Amniotic stem cell (primary cell): ENCODE measurements at places on chromosomes 4 and X.
A peak's percentile ranks its signal among the peaks of the same experiment; 100 is the strongest.

GRCh38 chrX:136250191-136251040, 784 bp downstream of the MAP7D3 start:
- no peak for DNase-seq

GRCh38 chr4:1260418-1261106, 11.6 kb upstream of the CTBP1 start:
- DNase-seq = no peak

DNA sequence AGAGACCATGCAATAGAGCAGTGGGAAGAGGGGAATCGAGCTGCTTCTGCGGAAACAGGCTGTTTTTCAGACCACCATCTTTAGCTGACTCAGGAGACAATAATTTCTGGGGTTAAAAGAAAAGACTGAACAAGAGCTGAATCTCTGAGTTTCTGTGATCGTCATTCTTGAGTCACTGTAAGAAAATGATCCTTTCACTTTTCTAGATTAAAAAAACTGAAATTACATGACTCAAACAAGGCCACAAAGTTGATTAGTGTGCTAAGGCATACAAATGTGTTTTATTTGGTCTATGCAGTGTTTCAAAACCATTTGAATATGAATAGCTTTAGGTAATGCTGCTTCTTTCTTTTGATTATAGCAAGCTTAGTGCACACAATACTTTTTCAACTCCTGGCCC, 194.4 kb upstream of the RPL34 start:
- peak; percentile 43 for DNase-seq

DNA sequence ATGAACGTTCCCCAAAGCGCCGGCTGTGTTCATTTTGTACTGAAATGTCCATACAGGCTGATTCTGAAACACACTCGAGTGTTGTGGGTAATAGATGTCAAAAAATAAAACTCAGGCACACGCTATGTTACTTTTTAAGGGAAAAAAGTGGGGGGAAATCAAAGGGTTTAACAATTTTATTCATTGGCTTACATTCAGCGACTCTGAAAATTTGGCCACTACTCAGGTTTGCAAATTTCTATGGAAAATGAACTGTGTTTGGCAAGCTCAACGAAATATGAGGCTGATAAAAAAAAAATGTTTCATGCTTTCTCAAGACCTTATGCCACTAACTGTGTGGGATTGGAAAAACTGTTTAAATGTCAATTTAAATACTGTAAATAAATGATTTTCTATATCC, 18.5 kb downstream of the AMELX start:
- no peak for DNase-seq

- DNase-seq = no peak
Observed at GRCh38 chr4:186563761-186564160, 8.4 kb upstream of the MTNR1A start.

- no peak for DNase-seq
Observed at GRCh38 chrX:31200430-31200829, 128.6 kb upstream of the FTHL17 start.

DNA sequence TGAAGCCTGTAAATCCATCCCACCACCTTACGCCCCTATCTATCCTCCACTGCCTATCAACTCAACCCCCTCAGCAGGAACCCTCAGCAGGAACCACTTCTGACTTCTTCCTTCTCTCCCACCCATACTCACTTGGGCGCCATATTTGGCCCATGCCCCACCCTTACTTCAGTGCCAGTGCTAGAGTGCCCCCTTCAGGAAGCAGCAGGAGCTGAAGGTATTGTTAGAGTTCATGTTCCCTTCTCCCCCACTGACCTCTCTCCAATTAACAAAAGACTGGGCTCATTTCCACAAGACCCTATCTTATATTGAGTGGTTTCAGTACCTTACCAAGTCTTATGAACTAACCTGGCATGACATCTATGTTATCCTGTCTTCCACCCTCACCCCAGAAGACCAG, 363.1 kb upstream of the SLIT2 start:
- DNase-seq = no peak

DNA sequence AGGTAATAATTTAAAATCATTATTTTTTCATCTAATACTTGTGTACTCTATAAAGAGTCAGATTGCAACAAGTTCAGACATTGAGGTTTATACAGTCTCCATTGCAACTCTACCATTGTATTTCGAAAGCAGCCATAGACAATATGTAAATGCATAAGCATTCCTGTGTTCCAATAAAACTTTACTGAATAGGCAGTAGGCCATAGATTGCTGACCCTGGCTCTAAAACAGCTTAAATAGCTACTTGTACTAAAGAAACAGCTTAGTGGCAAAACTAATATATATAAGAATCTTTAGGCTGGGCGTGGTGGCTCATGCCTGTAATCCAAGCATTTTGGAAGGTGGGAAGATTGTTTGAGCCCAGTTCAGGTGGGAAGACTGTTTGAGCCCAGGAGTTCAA, 115.3 kb downstream of the PRSS12 start:
- no peak for DNase-seq

DNA sequence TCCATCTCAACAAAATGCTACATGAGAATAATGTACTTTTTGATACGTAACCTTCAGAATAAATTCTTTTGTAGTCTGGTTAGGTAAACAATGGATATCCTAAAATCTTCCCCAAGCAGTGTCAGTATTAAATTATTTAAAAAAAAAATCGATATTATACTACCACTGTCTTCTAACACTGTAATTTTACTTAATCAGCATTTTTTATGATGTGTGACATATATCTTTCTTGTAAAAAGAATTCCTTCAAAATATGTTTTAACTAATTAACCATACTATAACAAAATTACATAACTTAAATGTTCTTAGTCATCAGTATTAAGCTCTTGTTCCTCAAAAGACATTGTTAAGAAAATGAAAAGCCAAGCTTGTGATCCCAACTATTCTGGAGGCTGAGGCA, 12.5 kb downstream of the OTUD4 start:
- no peak for DNase-seq

DNA sequence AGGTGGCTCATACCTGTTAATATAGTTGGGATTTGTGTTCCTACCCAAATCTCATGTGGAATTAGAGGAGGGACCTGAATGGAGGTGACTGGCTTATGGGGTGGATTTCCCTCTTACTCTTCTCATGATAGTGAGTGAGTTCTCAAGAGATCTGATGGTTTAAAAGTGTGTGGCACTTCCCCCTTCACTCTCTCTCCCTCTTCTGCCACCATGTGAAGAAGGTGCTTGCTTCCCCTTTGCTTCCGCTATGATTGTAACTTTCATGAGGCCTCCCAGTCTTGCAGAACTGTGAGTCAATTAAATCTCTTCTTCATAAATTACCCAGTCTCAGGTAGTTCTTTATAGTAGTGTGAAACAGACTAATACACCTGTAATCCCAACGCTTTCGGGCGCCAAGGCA, 28.3 kb upstream of the WDR19 start:
- no peak for DNase-seq

GRCh38 chr4:83272900-83273299, 11.7 kb downstream of the COQ2 start:
- DNase-seq = no peak

DNA sequence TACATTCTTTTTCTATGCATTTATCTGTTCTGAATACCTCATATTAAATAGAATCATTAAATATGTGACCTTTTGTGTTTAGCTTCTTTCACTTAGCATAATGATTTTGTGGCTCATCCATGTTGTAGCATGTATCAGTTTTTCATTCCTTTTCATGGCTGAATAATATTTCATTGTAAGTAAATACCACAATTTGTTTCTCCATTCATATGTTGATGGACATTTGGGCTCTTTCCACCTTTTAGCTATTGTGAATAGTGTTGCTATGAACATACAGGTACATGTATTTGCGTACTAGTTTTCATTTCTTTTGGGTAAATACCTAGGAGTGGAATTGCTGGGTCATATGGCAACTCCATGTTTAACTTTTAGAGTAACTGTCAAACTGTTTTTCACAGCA, 85.1 kb downstream of the GNL3L start:
- no peak for DNase-seq

GRCh38 chrX:57680160-57680559, at the start of gene NLRP2B:
Gene NLRP2B, minus strand, starts transcription at chrX:57680260.
- DNase-seq = no peak

GRCh38 chrX:123331859-123332258, 147.8 kb downstream of the GRIA3 start:
- DNase-seq = no peak

DNA sequence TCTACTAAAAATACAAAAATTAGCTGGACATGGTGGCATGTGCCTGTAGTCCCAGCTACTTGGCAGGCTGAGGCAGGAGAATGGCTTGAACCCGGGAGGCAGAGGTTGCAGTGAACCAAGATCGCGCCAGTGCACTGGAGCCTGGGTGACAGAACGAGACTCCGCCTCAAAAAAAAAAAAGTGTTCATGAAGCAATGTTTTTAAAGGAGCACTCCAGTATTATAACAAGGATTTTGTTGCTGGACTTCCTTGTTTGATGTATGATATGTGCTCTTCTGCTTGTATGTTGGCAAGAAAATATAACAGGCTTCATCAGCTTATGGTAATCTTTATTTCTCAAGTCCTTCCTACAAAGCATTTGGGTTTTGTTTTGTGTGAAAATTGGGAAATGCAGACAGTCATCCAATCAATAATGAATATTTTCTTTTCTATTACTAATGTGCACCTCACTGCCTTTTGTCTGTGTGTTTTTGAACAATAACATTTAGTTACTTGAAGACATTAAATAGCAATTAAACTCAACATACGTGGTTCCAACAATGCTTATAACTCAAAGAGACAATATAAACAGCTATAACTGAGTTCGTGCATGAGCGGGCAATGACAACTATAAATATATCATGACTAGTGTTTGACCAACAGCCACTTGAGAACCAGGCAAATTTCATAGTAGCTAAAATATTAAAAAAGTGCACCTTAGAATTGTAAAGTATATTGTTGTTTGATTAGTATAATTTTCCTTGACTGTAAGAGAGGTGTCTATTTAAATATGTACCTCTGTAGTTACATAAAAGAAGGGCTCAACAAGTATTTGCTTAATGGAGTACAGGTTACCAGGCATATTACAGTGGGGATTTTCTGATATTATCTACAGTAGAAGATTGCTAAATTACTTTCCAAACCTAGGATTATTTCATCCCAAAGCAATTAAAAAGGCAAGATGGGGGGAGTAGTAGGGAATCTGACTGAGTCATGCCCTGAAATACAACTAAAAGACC, 210.7 kb downstream of the PPP3CA start:
- DNase-seq = no peak

DNA sequence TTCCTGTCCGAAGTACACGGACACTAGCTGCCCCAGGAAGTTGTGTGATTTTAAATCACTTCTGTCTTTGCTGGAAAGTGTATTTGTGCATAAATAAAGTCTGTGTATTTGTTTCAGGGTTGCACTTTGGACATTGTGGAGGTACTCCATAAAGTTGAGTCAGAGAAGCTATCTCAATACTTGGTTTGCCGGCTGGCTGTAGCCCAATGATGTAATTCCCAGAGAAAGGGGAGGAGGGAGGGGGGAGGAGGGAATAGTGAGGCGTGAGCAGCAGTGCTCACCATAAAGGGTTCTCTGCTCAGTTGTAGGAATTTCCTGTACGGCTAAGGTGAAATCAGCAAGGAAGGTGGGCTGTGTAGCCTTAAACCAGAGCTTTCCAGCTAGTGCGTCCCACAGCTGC, 7.5 kb downstream of the APEX2 start:
- no peak for DNase-seq

DNA sequence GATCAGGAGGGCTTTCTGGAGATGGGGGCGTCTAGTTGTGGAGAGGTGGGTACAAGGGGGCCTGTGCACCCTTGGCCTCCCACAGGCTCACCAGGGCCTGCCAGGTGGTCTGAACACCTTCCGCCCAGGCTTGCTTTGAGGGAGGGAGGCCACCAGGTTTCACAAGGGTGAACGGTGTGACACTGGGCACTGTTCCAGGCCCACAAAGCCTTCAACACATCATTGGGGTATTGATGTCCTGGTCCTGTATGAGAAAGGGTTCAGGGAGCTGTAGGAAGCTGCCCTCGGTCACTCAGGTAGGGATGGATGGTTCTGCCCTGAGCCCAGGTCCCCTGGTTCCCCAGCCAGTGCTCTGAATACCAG, 6.0 kb downstream of the HTRA3 start:
- no peak for DNase-seq

- no peak for DNase-seq
Observed at GRCh38 chr4:170001011-170001744, 25.0 kb downstream of the MFAP3L start.
